Fibroblast of lung (primary cell): ENCODE measurements at places on chromosomes 16 and 17. TPM values are rescaled to one million over a fixed set of nuclear protein-coding genes. Genes with fewer than 3 reads are reported as not detected.

NAA60 gene
- 9.2 and 12.6 TPM in 2 replicates for total RNA-seq

RUNDC1 gene
- 7.7 and 8.8 TPM in 2 replicates for total RNA-seq

ADAD2 gene
- total RNA-seq: not detected in 2 replicates

MNT gene
- 4.9 and 8.4 TPM in 2 replicates for total RNA-seq

DHX58 gene
- 12.3 and 18.3 TPM in 2 replicates for total RNA-seq

TBX21 gene
- not detected in 2 replicates for total RNA-seq

ST6GALNAC2 gene
- 0.83 and 1.0 TPM in 2 replicates for total RNA-seq

ARRB2 gene
- 2.8 and 3.3 TPM in 2 replicates for total RNA-seq

NPIPA8 gene
- not detected in 2 replicates for total RNA-seq

NOTUM gene
- total RNA-seq: 0.50 and 0.51 TPM in 2 replicates
